ENCODE measurements at places on chromosomes 12 and 14.

DNA sequence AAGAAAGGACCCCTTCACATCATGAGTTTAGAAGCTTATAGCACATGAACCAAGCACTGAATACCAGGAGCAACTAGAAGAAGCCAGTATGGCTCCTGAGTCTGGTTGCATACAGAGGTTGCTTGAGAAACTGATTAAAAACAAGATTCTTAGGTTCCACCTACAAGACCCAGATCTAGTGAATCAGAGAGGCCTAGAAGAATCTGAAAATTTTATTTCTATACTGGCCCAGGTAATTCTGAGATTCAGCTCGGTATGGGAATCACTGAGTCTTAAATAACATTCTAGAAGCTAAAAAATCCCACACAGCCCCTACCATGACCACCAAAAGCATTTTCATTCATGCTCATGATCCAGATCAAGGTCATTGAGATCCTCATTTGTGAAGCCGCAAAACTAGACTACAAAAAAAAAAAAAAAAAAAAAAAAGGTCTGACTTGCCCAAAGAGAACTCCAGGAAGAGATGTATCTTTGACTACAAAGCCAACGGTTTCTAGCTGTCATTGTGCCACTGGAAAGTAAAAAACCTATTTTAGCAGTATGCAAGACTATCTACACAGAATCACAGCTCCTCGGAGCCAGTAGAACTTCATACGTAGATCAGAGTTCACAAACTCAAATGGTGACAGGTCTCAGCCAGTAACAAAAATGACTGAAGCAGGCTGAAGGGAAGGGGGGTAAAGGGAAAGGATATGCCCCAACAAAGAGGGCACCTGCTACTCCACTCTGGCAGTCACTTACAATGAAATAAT is 168.4 kb upstream of the EGLN3 start:
- DNase-seq, result no peak

GRCh38 chr12:102407776-102408486 is 72.4 kb downstream of the IGF1 start:
- no peak for DNase-seq

- DNase-seq, result no peak
These were observed 53.9 kb upstream of the NUDT4 start for GRCh38 chr12:93323625-93324329.

- DNase-seq, result no peak
These were observed 326.8 kb upstream of the RTL1 start for GRCh38 chr14:101230161-101230850.
